ENCODE measurements at places on chromosomes 1 and 21. TPM values are rescaled to one million over a fixed set of nuclear protein-coding genes. Genes with fewer than 3 reads are reported as not detected.

SPRR2D gene
- total RNA-seq = not detected

PDC gene
- total RNA-seq = not detected

RHCE gene
- 1.8 TPM for total RNA-seq

TMEM269 gene
- not detected for total RNA-seq

AVPR1B gene
- total RNA-seq = not detected

C1QC gene
- not detected for total RNA-seq

CLCNKA gene
- total RNA-seq = not detected

GALNT2 gene
- 254 TPM for total RNA-seq

AMPD1 gene
- not detected for total RNA-seq

PGLYRP4 gene
- total RNA-seq = not detected

ADORA3 gene
- total RNA-seq = not detected

SLC45A1 gene
- total RNA-seq = 2.9 TPM

HPDL gene
- 1.4 TPM for total RNA-seq

NGF gene
- total RNA-seq = 0.60 TPM

CELSR2 gene
- 3.0 TPM for total RNA-seq

GPR52 gene
- 0.59 TPM for total RNA-seq

CFAP126 gene
- total RNA-seq = not detected

UBE2U gene
- total RNA-seq = not detected

SCMH1 gene
- total RNA-seq = 31.0 TPM

SH3BP5L gene
- 41.9 TPM for total RNA-seq

All from smooth muscle cell of the umbilical artery (primary cell).